ENCODE measurements at places on chromosomes 3 and 15. TPM values are rescaled to one million over a fixed set of nuclear protein-coding genes. Genes with fewer than 3 reads are reported as not detected.

Gene AP4E1
- total RNA-seq = 7.9 TPM

Gene SEMA5B
- total RNA-seq = 0.31 TPM

Gene KNG1
- total RNA-seq = not detected

Gene RNF7
- total RNA-seq = 129 TPM

Gene PP2D1
- total RNA-seq = not detected
